ENCODE measurements at places on chromosomes 13 and 19.

GRCh38 chr19:58397533-58398037 lies 2.1 kb downstream of the RNF225 start:
- no peak for DNase-seq

DNA sequence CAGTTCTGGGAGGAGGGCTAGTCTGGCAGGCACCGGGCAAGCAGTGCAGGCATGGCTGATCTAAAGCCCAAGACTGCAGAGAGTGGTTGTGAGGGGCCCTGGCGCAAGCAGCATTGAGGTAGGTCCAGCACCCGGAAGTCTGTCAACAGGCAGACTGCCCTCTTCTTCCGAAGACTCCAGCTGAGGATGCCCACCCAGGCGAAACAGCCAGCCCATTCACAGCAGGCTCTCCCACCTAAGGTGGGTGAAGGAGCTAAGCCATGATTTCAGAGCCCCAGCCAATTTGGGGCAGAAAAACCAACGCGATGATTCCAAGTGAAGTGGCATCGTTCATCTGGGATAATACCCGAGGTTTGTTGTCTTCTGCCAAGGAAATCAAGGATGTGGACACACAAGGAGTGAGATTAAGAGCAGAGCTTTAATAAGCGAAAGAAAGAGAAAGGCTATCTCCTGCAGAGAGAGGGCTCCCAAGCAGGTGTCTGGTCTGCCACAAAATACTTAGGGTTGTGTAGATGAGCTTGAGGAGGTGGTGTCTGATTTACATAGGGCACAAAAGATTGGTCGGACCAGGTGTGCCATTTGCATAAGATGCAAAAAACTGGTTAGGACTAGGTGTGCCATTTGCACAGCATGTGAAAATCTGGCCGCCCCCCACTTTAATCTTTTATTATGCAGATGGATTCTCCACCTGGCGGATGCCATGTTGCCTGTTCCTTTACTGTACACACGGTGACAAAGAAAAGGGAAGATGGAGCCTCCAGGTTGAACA lies 22.6 kb downstream of the FAM124A start:
- DNase-seq: peak; percentile 13

GRCh38 chr13:71399631-71400215 lies 467.3 kb downstream of the DACH1 start:
- no peak for DNase-seq

- DNase-seq: no peak
Measured at GRCh38 chr13:41568972-41569351, 111.6 kb downstream of the RGCC start.

DNA sequence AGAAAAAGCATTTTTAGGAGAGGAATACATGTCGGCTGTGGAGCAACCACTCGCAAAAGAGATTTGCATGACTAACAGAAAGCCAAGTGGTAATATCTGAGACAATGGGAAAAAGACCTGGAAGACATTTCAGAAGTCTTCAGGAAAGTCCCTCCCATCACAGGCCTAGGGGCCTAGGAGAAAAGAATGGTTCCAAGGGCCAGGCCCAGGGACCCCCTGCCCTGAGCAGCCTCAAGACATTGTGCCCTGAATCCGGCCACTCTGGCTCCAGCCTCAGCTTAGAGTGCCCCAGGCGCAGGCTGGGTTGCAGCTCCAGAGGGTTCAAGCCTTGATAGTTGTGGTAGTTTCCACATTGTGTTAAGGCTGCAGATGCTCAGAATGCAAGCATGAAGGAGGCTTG lies 9.4 kb downstream of the ZNF221 start:
- DNase-seq: no peak

DNA sequence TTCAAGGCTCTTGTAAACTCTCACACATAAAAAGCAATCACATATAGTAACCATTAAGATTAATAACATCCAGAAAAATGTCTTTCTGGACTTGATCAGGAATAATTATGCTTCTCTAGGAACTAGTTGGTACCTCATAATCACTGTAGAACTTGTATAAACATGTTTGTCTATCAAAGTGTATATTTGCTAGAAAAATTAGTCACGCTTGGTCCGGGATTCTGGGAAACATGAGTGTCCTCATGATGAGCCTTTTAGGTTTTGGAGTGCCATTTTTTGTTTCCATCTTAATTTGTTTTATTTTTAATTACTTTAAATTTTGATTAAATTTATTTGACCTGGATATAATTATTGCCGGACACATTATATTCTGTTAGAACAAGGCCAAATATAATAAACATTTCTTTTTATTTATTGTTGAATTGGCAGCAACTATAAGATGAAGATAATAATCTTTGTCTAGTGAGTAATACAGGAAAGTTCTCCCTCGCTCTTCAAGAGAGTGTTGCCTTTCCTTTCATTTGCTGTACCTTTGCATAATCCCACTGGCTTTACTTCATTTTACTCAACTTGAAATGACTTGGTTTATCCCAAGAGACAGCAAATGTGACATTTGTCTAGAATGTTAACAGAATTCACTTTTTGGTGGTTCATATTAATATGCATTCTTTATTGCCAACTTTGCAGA lies 207.0 kb downstream of the NALCN start:
- DNase-seq: no peak

- no peak for DNase-seq
Measured at GRCh38 chr19:38654628-38655055, 7.2 kb downstream of the ACTN4 start.

DNA sequence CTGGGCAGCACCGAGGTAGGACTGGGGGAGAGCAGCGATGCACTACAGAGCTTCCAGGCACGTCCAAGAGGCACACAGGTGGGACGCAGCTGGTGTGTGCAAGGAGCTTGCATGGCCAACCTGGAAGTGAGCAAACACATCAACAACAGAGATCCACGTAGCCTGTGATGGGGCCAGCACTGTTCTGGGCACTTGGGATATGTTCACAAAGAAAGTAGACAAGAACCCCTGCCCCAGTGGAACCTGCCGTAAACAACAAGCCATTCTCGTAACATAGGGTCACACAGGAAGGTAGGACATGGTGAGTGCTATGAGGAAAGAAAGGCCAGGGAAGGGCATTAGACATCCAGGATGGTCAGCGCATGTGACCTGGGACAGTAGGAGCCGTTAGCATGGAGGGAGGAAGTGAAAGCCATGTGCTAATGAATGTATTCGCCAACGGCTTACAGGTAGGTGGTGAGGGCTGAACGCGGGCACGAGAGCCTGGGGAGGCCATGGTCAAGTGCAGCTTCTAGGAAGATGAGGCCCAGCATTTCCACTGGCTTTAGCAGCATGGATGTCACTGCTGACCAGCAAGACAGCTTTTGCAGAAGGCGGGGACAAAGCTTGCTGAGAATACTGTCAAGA lies 105.5 kb downstream of the TEX26 start:
- no peak for DNase-seq

DNA sequence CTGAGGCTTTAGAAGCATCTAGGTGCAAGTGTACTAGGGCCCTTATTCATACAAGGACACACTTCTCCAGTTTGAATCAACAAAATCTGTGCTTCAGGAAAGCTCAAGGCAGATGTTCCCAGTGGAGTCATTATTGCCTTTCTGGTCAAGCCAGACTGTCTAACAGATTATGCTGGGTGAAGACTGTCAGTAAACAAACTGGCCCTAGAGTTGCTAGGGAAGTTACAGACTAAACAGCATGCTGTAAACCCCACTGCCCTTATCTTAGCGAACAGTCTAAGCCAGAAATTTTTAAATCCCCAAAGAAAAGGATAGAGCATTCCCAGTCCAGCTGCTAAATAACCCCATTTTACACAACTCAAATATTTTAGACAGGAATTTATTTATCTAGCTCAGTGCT lies 1701.3 kb upstream of the PRR20A start:
- DNase-seq: no peak

GRCh38 chr19:54541712-54542111 lies 31.9 kb upstream of the LILRA2 start:
- no peak for DNase-seq

DNA sequence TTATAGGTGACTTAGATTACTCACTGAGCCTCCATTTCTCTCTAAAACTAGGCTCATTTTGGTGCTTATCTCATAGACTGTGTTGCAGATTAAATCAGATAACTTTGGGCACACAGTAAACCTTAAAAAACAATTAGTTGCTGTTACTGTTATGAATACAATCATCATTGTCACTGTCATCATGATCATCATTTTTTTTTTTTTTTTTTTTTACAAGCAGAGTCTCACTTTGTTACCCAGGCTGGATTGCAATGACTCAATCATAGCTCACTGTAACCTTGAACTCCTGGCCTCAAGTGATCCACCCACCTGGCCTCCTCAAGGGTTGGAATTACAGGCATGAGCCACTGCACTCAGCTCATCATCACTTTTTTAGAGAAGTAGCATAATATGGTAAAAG lies 60.0 kb downstream of the VWA8 start:
- DNase-seq: no peak

GRCh38 chr13:43023289-43023963 lies at the start of gene DNAJC15:
TSS of gene DNAJC15 (plus strand) at chr13:43023586. CDS start at chr13:43023627, 41 bp downstream.
- DNase-seq: no peak

GRCh38 chr13:56317841-56318240 lies 822.9 kb upstream of the PRR20A start:
- no peak for DNase-seq

DNA sequence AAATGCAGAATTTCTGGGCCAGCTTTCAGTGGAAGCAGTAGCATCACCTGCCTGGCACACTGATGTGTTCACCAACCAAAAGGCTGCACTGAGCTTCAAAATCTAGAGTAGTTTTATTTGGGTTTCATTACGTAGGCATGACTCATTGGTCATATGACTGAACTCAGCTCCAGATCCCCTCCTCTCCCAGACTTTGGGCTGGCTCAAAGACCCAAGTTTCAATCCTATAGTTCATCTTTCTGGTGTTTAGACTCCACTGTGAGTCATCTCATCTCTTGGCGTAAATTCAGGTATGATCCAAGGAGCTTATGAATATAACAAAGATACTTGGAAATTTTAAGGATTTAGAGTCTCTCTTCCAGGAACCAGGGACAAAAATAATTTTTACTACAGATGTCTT lies 17.7 kb downstream of the ZMYM5 start:
- no peak for DNase-seq

DNA sequence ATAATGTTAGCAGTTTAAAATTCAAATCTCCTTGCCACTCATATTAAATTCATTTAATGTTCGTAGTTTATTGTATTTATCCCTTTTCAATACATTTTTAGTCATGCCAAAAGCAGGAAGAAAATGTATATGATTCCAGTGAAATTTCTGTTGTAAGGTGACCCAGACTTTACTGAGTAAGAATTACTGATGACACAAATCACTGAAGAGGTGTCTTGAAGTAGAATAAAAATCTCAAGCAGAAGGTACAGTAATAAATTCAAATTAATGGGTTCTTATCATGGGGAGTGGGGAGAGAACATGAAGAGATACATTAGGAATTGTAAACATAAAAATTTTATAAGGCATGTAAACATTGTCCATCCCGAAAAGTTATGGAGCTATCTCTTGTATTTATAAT lies 19.9 kb downstream of the STARD13 start:
- DNase-seq: no peak

GRCh38 chr19:54873990-54874389 lies at the start of gene FCAR:
TSS of gene FCAR (plus strand) at chr19:54874235. CDS start at chr19:54874290, 55 bp downstream.
- DNase-seq: no peak

GRCh38 chr13:110340812-110341444 lies 33.8 kb downstream of the COL4A2 start:
- no peak for DNase-seq

GRCh38 chr13:51125495-51126226 lies 14.6 kb upstream of the C13orf42 start:
- DNase-seq: peak; percentile 71

- no peak for DNase-seq
Measured at GRCh38 chr13:32105653-32106313, 74.2 kb downstream of the FRY start.

GRCh38 chr13:94329277-94329676 lies 150.2 kb downstream of the DCT start:
- DNase-seq: no peak

- peak; percentile 62 for DNase-seq
Measured at GRCh38 chr13:112726016-112726767, 36.4 kb downstream of the ATP11A start.

- no peak for DNase-seq
Measured at GRCh38 chr13:33258808-33259193, 26.8 kb downstream of the STARD13 start.

DNA sequence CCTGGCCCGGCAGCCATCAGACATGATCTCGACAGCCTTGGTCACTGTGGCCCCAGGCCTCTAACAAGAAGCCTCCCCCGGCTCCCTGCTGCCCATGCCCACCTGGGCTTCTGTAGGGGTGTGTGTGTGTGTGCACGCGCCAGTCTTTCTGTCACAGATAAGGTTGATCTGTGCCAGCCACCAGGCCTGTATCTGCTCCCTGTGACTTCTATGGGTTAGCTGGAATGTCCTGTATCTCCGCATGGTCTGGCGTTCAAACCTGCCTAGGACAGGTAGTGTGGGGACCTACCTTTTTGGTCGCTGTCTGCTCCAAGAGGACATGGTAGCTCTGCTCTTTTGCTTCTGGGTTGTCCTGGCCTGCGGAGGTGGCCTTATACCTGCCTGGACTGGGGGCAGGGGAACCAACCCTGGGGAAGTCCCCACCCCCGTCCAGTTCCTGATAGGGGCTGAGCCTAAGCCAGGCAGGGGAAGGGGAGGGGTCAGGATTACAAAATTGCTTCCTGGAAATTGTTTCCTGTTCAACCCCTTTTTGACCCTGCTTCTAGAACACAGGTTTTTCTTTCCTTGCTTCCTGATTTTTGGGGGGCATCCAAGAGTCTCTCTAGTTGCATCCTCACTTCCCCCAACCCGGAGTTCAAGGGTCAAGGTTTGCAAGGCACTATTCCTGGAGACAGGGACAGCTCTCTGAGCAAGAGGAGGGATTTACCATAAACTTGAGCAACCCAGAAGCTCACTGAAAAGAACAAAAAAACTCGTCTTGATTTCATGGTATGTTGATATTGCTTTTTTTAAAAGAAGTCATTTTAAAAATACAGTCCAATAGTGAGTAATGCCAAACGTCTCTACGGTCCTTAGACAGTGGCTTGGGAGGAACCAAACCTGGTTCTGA lies at the start of gene LRG1:
LRG1 (minus strand) TSS at position 344 of the 889 bp plus-strand sequence; CDS start at position 321, 23 bp downstream.
- no peak for DNase-seq

DNA sequence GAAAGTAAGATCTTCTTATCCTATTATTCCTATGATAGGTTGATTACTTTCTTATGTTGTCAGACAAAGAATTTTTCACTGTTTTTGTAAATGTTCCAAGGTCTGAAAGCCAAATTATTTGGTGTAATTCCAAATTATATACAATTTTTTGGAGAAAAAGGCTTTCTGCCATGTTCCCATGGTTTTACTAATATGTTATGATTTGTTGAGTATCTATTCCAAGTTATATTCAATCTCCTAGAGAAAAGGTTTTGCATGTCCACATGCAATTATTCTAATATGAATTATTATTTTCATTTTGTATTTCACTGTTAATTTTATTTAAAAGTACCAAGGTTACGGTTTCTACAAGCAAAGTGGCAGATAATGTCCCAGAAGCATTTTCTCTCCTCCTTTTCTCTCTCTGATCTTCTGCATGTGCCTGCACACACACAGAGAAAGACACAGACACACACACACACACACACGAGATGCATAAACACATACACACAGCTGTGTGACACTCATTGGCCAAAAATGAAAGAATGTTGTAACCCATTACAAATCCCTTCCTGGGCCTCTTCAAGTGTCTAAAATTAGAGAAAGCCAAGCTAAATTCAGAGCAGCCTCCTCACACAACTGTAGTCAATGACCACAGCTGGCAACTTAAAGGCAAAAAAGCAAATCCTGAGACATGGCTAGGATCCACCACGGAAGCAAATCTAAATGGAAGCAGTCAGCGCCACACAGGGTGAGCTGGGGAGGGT lies 621.0 kb downstream of the EFNB2 start:
- no peak for DNase-seq

- no peak for DNase-seq
Measured at GRCh38 chr13:110630566-110631119, 15.3 kb downstream of the NAXD start.

Measured in NCI-H2171 treated with DMSO at 0.1 percent for 48 hours (cell line).